ENCODE measurements at places on chromosomes 7 and 10. TPM values are rescaled to one million over a fixed set of nuclear protein-coding genes. Genes with fewer than 3 reads are reported as not detected.

Gene UNC5B
- 7.1 TPM for total RNA-seq

Gene CFAP70
- 0.18 TPM for total RNA-seq

DNA sequence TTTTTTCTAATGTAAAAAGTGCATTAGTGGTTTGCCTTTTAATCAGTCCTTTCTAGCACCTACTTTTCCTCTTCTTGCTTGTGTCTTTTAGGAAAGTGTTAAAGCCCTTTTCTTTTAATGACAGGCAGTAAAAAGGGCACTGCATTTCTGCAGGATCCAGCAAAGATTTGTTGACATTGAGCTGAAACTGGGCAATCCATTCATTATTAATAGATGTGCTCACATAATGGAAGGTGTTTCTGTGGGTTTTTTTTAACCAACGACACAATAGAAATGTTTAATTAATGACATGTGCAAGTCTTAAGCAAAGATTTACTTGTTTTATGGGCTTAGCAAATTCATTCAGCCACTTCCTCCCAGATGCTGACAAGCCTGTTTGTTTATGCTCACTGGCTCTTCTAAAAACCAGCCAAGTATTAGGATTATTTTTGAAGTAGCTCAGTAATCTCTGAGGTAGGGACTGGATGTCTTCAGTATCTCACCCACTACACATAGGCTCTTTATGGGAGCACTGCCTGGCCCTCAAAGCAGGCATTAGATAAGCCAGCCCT lies 1201.1 kb downstream of the SORCS1 start:
- DNase-seq = no peak

DNA sequence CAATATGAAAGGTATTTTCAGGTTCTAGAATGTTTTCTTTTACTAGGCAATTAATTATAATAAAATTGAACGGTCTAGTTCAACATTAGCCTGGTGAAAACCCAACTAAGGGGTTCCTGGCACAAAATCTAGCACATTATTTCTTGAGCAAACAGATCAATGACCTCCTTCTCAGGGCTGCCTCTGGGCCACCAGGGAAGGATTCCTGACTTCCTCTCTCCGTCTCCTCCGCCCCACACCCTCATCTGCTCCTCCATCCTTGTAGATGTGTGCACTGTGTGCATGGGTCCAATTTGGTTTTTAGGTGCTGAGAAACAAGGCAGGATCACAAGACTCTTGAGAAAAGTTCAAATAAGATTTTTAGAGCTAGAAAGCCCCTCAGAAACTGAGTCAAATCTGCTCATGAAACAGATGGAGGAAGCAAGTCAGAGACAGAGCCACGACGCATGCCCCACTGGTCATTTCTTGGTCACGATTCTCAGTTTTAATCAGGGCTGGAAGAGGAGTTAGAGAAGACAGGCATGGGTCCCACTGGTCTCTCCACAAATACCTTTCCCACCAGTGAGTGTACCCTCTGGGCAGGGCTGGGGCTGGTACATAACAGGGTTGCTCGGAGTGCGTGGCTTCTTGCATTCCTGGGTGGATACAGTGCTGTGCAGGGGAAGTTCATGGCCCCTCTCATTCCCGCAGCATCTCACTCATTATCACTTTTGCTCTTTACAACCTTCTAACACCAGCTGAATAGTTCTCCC lies 3.8 kb downstream of the TRPV6 start:
- DNase-seq = no peak

Gene XRCC2
- total RNA-seq = 6.8 TPM

Gene AKR1C8
- total RNA-seq = 0.12 TPM

DNA sequence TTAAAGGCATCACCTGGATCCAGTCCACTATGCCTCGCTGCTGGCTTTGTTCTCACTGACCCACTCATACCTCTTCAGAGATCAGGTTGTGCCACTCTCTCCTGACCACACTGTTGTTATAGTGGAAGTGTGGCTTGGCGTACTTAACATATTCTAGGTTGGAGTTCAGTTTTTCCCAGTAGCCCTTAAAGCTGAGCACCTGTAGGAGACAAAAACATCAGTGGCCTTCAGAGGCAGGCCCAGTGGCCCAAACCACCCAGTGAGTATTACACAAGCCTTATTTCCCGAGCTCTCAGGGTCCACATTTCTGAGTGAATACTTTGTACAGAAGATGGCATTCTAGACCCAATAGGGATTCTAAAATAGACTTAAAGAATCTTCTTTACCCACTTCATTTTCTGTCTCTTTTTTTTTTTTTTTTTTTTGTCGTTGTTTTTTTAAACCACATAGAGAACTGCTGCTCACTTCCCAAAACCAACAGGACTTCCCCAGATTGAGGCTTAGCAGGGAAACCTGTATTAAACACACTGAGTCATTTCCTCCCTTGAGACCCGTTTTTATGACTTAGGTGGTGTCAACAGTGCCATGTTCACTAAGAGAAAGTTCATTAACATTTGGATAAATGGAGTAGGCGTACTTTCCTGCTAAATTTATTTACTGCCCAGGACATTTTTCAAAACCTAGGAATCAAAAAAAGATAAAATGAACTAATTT lies 85.8 kb downstream of the GSAP start:
- DNase-seq = peak; percentile 81

GRCh38 chr10:98020784-98021183 lies 9.6 kb downstream of the CRTAC1 start:
- no peak for DNase-seq

GRCh38 chr10:97915346-97916131 lies 65.9 kb downstream of the GOLGA7B start:
- no peak for DNase-seq

DNA sequence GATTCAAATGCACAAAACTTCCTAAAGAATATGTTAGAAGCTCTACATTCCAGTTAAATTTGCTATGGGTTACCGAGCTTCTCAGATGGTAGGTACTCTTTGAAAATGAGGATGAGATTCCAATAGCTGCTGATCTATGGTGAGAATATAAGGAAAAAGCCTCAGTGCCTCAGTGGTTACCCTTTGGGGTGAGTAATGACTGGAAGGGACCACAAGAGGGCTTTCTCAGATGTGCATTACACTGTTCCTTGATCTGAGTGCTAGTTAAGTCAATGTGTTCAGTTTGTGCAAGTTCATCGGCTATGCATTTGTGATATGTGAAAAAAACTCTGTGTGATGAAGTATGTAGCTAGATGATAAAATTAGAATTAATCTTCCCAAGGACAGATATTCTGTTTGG lies 3.5 kb downstream of the NRCAM start:
- no peak for DNase-seq

Gene DOCK1
- 28.9 TPM for total RNA-seq

DNA sequence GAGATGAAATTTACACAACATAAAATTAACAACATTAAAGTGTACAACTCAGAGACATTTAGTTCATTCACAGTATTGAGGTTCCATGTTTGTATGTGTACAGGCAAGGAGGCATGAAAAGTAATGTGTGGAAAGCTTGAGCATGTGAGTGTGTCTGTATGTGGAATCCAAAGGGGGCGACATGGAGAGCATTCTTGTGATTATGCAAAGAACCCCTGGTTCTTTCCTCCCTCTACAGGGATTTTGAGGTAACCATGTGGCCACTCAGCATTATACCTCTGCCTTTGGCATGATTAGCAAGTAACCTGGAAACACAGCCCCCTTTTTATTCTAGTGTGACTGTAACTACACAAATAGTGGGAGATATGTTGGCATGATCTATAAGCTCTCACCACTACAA lies 21.0 kb downstream of the OR2F1 start:
- DNase-seq = peak; percentile 18

GRCh38 chr7:22723181-22723601 lies 3.8 kb upstream of the IL6 start:
- DNase-seq = peak; percentile 68

Gene FFAR4
- not detected for total RNA-seq

Gene LLCFC1
- not detected for total RNA-seq

- peak; percentile 11 for DNase-seq
Measured at GRCh38 chr7:159227433-159227832, 82.8 kb upstream of the VIPR2 start.

GRCh38 chr7:2886391-2886790 lies 42.3 kb upstream of the GNA12 start:
- no peak for DNase-seq

DNA sequence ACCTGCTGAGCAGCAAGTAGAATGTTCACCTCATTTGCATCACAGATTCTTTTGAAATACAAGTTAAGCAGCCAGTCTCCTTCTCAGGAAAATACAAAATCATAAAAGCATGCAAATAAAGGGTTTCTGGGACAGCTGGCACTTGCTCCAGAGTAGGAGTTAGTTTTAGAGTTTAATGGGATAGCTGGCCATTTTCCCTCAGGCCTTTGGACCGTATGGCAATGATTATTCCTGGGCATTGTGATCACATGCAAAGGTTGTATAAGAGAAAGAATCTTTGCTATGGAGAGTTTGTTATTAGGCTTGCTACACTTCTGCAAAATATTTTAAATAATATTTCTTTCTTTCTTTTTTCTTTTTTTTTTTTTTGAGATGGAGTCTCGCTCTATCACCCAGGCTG lies 240.8 kb downstream of the CDK14 start:
- no peak for DNase-seq

Gene HPSE2
- not detected for total RNA-seq

- DNase-seq = no peak
Measured at GRCh38 chr7:92133133-92133736, 1.0 kb downstream of the CYP51A1 start.

DNA sequence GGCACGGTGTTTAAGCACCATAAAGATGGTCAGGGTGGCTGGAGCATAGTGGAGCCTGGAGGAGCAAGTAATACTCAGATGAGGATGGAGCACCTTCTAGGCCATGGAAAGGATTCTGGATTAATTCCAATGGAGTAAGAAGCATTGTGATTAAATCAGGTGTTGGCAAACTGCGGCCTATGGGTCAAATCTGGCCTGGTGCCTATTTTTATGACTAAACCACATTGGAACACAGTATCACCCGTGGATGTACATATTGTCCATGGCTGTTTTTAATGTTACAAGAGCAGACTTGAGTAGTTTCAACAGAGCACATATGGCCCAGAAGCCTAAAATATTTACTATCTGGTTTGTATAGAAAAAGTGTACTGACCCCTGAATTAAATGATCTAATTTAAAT lies 49.9 kb upstream of the TMEM248 start:
- no peak for DNase-seq

DNA sequence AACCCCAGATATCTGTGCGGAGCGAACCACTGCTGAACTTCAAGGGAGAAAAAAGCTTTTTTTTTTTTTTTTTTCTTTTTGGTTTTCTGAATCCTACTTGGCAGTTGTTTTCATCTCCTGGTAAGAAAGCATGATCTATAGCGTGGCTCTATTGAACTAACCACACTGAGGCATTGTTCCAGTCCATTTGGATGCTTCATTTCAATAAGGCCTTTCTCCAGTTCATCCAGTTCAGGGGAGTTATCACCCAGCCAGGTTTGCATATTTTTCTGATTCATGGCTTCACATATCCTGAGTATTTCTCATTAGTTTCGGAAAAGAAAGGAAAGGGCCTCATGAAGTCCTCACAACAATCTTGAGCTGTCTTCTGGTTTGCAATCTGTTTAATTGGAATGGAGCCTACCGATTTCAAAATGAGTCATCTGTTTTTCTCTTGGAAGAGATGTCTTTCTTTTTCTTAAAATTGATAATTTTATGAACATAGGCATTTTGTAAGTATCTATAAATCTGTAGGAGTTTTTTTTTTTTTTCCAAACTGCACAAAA lies 93.1 kb upstream of the STEAP4 start:
- no peak for DNase-seq

Gene GIMAP5
- 1.2 TPM for total RNA-seq

Gene SLC25A40
- total RNA-seq = 15.4 TPM

Gene TDRD1
- not detected for total RNA-seq

DNA sequence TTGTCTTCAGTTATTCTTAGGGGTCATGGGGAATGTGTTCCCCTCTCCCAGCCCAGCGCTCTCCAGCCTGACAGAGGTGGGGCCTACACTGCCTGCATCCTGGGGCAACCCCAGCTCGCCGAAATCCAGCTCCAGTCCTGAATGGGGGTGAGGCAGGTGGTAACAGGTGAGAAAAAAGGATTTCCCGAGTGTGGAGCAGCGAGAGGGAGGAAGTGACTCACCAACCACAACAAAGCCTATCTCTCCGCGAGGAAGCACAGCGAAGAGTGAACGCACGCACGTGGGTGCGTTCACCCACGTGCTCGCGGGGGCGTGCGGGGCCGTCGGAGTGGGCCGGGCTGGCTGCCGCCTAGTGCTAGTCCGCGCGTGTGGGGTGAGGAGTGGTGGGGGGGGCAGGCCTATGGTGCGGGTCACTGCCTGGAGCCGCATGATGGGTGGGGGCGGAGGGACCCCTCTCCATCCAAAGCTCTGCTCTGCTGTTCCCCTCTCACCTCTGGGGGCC lies 855 bp upstream of the PALD1 start:
- DNase-seq = no peak

GRCh38 chr7:109449760-109450159 lies 880.1 kb downstream of the DNAJB9 start:
- no peak for DNase-seq

- peak; percentile 56 for DNase-seq
Measured at GRCh38 chr7:29080803-29081202, 65.5 kb downstream of the CPVL start.

Gene CDC123
- 125 TPM for total RNA-seq

Gene FGL2
- total RNA-seq = not detected

Gene SFMBT2
- 0.85 TPM for total RNA-seq

Gene C10orf62
- total RNA-seq = not detected

GRCh38 chr7:2492038-2492437 lies 15.8 kb upstream of the GRIFIN start:
- DNase-seq = no peak

Gene CFAP46
- total RNA-seq = 4.8 TPM

- DNase-seq = no peak
Measured at GRCh38 chr7:75639071-75639885, 99.5 kb downstream of the HIP1 start.

- DNase-seq = no peak
Measured at GRCh38 chr10:11930312-11930978, 107.3 kb downstream of the PROSER2 start.

DNA sequence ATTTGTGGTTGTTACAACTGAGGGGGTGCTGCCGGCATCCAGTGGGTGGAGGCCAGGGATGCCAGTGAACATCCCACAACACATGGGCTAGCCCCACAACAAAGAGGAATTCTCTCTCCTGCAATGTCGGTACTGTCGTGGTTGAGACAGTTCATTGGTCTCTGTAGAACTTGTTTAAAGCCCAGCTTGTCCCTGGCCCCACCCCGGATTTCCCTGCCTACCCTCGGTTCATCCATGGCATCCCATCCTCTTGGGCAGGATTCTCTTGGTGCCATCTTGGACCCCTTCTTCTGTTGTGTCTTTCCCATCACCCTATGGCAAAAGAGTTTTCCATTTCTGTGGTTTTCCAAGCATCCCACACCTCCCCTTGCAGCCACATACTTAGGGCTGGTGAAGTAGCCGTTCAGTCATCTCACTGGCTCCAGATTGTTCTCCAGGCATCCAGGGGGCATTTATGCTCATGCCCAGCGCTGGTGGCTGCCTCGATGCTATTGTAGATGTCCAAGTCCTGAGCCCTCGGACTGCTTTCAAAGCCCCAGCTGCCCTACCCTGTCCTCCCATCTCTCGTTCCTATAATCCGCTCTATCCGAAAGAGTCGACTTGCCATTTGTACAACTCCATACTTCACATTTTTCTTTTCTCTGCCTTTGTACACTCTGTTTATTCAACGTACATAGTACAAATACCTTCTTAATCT lies 39.2 kb downstream of the MGMT start:
- no peak for DNase-seq

Gene CEP41
- 36.0 TPM for total RNA-seq
